ENCODE measurements at places on chromosomes 7 and 10.

GRCh38 chr10:29649561-29650551 lies 15.1 kb upstream of the SVIL start:
- DNase-seq: no peak

GRCh38 chr10:61169294-61169693 lies 225.3 kb upstream of the RHOBTB1 start:
- no peak for DNase-seq

- no peak for DNase-seq
These were observed 75.6 kb downstream of the SLC37A3 start for GRCh38 chr7:140322759-140323158.

- no peak for DNase-seq
These were observed 79.7 kb downstream of the PODXL start for GRCh38 chr7:131476740-131477139.

GRCh38 chr7:5533821-5534367 lies 110.3 kb upstream of the TNRC18 start:
- peak; percentile 93 for DNase-seq

DNA sequence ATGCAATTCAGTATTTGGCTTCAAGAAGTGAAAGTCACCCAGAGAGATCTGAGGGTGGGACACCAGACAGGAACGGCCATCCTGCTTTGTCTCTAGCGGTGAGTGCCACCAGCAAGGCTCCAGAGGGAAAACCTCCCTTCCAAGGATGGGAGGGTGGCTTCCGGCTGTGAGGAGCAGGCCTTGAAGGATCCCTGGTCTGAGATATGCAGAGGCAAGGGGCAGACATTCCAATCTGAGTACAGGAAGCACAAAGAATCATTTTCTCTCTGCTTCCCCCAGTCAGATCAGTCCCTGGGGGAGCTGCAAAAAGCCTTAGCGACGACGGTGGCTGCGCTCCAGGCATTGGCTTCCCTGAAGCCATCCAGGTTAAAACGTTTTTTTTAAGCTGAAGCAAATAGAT lies 167.4 kb downstream of the TEX36 start:
- DNase-seq: no peak
